ENCODE measurements at places on chromosomes 5 and 9.

DNA sequence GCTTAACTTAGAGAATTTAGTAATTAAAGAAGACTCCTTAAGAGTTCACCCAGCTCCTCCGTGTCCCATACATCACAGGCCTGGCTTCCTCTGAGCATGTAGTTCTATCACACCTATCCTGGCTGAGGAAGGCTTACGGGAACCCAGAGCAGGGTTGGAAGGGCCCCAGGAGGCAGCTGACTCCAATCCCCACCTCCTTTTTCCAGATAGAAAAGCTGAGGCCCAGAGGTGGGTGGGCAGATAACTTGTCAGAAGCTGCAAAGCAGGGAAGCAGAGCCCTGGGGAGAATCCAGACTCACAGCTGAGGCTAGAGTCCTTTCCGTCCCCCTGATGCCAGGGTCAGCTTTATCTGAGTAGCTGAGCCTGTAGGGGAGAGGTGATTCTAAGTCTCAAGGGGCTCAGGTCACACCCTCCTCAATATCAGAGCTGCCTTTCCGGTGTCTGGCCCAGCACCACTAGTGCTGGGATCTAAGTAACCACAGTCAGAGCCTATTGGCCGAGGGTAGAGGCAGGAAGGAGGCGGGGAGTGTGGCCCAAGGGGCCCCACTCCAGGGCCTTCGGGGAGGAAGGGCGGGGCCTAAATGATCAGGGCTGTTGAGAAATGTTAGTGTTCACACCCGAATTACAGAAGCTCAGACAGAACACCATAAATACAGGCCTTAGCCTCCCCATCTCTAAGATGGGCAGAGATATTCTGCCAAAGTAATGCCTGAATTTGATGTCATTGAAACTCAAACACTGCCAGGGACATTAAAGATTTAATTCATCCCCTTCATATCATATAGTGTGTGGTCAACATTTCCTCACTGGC, 9.9 kb downstream of the CCDC69 start:
- DNase-seq, result peak; percentile 63

DNA sequence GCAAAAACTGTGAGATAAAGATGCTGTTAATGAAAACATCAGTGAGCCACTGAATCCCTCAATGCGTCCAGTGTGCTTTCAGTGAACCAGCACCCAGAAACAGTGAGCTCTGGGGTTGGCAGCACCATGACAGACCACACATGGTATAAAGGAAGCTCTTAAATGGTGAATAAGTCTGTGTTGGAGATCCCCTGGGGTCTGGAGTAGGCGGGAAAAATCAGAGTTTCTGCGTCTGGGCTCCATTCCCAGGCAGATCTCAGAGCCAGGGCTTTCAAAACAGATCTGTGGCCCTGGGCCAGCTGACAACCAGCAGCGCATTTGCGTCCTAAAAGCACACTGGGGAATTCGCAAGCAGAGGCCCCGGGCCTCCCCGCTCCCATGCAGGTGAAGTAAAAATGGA, 233.5 kb downstream of the FRMD3 start:
- no peak for DNase-seq

GRCh38 chr5:14450018-14450524, 131.5 kb upstream of the OTULINL start:
- no peak for DNase-seq

DNA sequence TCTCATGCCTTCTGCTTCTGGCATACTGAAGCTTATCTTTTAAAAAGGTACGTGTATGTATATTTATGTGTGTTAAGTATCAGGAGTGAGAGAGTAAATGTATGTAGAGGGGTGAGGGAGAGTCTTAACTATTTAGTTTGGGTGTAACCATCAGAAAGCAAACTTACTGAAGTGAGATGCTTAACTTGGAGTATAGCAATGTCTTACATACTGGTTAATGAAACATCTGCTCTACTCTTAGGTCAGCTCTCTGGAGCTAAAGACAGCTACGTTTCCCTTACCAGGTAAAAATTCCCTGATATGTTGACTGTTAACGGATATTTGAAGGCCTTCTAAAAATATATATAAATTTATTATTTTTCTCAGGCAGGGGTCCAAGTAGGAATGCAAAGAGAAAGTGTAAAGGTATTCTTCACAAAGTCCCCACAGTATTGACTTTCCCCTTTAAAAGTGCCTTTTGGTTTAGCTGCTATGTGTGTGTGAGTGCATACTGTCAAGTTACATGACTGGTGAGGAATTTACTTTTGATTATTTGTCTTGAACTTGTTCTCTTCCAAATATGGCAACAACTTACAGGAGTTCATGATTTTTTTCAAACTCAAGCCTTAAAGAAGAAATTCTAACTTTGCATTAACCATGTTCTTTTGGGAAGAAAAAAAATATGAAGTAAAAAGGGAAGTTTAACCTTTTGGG, 12.3 kb upstream of the C5orf24 start:
- DNase-seq, result no peak

- DNase-seq, result no peak
Measured at GRCh38 chr5:6910950-6911349, 197.7 kb downstream of the TENT4A start.

DNA sequence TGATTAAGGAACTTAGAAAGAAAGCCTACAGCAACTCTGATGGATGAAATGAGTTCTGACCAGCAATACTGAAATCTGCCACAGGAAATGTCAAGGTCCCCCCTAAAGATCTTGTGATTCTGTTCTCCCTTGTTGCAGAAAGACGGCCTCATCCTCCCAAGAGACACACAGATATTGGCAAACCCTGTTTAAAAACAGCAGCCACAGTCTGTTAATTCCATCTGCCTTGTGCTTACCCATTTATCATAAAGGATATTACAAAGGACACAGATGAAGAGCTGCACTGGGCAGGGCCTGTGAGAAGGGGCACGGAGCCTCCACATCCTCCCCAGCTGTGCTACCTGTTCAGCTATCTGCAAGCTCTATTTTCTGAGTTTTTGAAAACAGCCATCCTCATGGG, 15.2 kb downstream of the RAPGEF1 start:
- DNase-seq, result no peak

DNA sequence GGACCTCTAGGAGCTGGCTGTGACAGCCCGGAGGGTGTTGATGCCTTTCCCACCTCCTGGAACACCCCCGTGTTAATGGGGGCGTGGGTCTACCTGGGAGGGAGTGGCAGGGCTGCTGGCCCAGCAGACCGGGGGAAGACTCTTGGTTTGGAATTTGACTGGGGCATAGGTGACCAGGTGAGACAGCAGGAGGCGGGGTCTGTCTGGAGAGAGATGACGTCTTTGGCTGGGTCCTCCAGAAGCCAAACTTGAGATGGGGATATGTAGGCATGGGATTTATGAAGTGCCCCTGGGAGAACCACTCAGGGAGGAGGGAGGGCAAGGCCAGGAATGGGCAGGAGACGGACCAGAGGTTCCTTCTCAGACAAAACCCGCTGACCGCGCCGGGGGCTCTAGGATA, 42.6 kb downstream of the NEK6 start:
- DNase-seq, result no peak

DNA sequence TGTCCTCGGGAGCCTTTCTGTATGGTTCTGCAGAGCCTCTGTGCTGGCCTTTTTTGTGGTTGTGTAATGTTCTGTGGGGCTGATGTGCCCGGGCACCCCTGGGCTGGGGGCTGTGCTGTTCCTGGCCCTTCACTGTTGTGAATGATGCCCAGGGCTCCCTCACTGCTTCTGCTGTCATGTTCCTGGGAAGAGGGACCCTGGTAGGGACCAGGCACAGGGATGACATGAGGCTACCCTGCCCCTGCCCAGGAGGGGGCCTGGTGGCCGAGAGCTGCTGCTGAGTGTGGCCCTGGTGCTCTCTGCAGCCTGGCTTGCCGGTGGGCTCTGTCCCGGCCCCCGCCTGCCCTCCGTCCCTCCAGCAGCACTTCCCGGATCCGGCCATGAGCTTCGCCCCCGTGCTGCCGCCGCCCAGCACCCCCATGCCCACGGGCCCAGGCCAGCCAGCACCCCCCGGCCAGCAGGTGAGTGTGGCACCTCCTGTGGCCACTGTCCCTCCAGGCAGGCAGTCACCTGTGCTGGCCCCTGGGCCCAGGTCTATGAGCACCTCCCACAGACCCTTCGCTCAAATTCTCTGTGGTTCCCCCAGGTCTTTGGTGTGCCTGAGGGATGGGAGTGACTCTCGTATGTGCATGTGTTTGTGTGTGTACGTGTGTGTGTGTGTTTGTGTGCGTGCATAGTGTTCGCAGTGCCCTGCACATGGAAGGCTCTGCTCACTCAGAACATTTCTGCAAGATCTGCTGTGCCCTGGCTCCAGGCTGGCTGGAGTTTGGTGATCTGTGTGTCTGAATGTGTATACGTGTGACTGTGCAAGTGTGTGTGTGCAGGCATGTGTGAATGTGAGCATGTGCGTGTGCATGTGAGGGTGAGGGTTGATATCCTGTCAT, 72.3 kb downstream of the WNK2 start:
- DNase-seq, result no peak

- DNase-seq, result no peak
Measured at GRCh38 chr5:34484216-34484920, 171.8 kb upstream of the RAI14 start.

DNA sequence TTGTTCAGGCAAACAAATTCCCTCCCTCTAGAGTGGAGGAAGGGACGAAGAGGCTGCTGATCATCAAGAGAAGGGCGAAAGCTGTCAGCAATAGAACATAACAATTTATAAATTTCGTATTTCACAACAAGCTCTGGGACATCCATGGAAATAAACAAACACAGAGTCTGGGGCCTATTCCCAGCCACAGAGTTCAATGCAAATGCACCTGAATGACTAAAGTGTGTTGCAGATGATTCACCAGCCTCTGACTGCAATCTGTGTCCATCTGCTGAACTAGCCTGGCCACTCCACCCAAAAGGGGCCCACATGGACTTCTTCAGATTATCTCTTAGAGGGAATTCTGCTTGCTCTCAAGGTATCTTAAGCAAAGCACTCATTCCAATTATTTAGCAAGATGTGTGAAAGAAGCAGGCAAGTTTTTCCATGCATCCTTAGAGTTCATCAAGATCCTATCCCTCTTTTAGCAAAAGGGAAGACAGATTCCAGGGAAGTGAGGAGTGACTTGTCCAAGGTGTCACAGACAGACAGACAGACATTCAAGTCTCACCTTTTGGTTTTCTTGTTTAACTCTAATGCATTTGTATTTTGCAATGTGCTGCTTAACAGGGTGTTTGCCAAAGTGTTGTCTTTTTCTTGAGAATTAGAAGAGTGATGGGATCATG, 307.8 kb upstream of the PAPPA start:
- DNase-seq, result no peak

DNA sequence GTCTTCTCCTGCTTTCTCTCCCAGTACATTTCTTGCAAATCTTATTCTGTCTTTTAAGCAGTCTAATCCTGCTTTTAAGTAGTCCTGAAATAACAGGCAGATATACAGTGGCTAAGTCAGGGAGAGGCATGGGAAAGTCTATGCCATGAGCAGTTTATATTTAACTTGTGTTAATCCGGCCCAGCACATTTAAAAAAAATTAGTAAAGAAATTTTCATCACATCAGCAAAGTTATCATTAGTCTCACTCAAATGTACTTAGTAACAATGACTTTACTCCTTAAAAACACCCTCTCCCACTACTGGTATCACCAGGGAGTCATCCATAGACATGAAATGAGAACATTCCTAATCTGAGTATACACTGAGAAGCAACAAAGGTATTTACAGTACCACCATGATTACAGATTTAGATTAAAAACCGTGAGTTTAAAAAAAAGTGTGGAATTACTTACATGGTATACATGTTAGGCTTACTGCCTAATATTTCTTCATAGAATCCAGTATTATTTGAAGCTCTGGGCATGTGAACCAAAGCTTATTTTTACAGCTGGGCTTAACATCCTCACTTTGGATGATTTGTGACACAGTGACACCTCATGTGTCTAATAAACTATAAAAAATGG, 75.9 kb upstream of the DAB2 start:
- no peak for DNase-seq

DNA sequence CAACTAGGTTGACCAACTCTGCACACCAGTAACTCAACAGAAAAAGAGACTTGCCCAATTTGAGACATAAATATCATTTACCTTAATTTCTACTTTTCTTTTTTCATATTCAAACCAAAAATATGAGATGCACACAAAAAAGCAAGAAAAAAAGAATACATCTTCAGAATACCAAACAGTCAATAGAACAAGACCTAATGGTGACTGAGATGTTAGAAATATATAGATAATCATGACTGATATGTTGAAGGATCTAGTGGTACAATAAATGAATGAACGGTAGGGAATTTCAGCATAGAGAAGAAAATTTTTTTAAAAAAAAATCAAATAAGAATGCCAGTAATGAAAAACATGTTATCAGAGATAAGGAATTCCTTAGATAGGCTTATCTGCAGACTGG, 29.1 kb upstream of the ATG10 start:
- no peak for DNase-seq

DNA sequence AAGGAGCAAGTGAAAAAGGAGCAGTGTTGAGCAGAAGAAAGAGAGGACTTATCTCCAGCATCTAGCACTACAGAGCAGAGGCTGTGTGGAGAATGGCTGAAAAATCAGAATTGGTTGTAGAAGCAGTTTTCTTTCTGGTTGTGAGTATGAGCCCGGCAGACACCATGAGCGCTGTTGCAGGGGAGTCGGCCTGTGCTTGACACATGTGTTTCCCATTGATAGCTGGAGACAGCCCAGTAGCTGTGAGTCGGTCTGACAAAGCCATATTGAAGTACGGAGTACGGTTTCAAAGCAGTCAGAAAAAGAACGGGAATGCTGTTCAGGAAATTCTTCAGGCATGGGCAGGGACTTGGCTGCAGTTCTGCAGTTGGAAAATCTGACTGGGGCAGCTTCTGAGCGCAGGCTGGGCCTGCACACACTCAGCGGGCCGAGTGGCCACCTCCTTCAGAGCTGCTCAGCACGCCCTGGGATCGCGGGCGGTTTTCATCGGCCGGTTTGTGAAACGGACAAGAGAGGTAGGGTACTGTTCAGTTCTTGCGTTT, at the start of gene SGCD:
Gene SGCD (plus strand): TSS at position 447 of the 542 bp plus-strand sequence.
- no peak for DNase-seq

- no peak for DNase-seq
Measured at GRCh38 chr5:30879887-30880286, 313.6 kb upstream of the CDH6 start.

DNA sequence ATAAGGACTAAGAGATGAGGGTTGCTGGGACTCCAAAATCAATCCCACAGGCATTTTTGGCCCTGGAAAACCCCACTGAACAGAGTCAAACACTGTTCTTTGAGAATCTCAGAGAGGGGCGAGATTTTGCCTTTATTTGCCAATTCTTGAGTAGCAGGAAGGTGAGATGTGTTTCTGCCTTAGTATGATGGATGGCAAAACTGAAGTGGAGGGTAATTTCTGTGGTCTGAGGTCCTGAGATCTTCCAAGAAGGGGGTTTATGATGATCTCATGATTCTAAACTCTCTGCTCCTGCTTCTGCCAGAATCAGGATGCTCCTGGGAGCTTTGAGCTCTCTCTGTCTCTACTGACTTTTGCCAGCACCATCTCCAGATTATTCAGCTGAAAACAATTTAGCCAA, 174.8 kb upstream of the CLINT1 start:
- DNase-seq, result no peak

- no peak for DNase-seq
Measured at GRCh38 chr9:73871636-73872035, 625.5 kb upstream of the RORB start.

- no peak for DNase-seq
Measured at GRCh38 chr5:134545070-134545868, 19.8 kb downstream of the JADE2 start.

All from stimulated activated CD8-positive, alpha-beta memory T cell treated with anti-CD3 and anti-CD28 coated beads, Interleukin-15, amount 100 ng/mL, for 1 hour (primary cell).